ENCODE measurements at places on chromosomes 1 and 21.

DNA sequence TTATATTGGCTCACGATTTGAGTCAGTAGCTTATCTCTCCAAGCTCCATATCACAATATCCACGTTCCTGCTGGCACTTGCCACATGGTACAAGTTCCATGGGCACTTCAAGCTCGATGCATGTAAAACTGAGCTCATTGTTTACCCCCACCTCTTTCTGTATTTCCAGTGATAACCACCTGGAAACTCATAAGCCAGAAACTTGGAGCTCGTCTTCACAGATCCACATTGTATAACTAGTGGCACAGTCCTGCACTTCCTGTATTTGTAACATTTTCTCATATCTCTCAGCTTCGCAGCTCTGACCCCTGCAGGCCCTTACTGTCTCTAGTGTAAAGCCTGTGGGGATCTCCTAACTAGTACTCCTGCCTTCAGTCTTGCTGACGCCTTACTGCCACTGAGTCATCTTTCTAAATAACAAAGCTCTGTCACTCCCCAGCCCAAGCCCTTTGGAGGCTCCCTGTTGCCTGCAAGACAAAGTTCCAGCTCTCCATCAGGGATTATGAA lies 6.5 kb upstream of the C2CD4D start:
- no peak for DNase-seq

DNA sequence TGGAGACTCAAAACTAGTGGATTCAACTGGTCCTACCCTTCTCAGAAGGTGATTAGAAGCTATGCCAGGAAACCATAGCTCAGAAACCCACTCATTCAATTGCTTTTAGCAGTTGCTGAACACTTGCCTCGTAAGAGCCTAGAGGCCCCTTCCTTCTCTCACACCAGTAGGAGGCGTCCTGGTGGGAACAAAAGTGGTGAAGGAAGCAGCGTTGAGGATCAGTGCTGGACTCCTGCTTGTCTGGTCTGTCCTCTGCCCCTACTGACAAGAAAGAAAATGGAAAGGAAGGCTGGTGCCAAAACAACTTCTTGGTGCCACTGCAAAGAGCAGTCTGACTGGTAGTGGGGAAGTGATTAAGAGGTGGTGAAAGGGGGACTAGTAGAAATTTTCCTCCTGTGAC lies 269.7 kb downstream of the LMO4 start:
- no peak for DNase-seq

DNA sequence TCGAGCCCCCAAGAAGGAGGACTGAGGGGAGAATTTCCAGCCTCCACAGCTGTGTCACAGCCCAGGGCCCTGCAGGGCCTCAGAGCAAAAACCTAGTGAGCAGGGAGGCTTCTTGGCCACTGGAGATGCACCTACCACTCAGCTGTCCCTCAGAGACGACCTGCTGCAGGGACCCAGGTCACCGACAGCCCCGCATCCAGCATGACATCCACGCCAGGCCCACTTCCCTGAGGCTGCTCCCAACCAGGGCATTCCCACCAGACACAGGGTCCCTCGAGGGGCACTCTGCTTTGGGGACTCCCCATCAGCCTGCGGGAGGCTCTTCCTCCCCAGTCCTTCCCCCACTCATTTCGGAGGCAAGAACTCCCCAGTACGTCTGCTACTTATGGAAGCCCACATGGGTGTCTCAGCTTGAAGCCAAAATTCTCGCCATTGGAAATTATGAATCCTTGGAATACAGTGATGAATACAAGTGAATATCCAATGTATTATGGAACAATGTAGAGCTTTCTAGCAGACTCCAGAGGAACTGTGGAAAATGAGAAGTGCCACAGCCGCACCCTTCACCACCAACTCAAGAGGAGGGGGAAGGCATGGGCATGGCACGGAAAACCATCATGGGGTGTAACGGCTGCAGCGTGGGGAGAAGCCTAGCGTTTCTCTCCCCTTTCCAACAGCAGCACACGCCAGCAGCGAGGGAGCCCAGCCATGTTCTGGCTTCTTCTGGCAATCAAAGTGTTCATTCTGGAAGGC lies 6.9 kb downstream of the TFF3 start:
- DNase-seq = no peak

- DNase-seq = no peak
These were observed 8.2 kb upstream of the HHIPL2 start for GRCh38 chr1:222555992-222556615.

GRCh38 chr21:42321845-42322244 lies 6.6 kb upstream of the TFF3 start:
- DNase-seq = no peak

GRCh38 chr1:185406691-185407009 lies 89.6 kb upstream of the IVNS1ABP start:
- DNase-seq = no peak

- DNase-seq = no peak
These were observed 144.4 kb upstream of the FGGY start for GRCh38 chr1:59152511-59152910.

DNA sequence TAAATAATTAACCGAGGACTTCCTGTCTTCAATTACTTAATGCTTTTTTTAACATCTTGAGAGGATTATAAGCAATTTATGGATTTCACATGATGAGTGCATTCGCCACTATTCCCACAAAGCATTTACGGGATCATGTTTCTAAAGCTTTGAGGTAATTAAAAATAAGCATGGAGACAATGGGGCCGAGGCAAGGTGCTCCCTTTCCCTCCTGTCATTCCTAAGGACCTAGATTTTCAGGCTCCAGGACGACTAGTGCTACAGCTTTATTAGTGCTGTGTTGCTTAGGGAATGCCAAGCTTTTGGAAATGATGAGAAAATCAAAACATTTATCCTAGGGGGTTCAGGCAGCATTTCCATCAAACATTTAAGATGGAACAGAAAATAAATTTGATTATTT lies 209.2 kb downstream of the KCTD3 start:
- no peak for DNase-seq

- DNase-seq = no peak
These were observed 7.6 kb downstream of the DAP3 start for GRCh38 chr1:155696524-155696923.

- DNase-seq = no peak
These were observed 74.2 kb downstream of the SSBP3 start for GRCh38 chr1:54331843-54332463.

DNA sequence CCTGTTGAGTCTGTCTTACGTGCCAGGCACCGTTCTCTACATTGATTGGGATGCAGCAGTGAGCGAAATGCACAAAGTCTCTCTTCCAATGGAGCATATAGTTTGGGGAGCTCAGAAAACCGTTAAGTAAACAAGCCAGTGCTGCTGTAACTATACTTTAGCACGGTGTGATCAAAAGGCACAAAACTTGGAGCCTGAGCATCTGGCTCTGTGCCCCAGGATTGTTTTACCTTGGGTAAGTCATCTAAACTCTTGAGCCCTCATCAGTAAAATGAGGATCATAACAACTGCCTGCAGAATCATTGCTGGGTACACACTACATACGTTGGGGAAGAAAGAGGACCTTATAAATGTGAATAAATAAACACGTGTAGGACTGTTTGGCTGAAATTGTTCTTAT lies 1.8 kb downstream of the HHIPL2 start:
- no peak for DNase-seq

DNA sequence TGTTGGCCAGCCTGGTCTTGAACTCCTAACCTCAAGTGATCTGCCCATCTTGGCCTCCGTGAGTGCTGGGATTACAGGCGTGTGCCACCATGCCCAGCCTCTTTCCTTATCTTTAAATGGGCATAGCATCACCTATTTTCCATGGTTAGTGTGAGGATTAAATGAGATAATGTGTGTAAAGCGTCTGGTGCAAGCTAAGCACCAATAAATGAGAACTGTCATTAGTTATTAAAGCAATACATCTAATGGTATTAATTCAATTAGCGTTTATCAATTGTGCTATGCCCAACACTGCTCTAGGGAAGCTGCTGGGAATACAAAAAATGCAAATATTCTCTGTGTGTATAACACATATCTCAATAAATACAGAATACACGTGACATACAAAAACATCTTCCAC lies 10.0 kb downstream of the EXOC8 start:
- no peak for DNase-seq

DNA sequence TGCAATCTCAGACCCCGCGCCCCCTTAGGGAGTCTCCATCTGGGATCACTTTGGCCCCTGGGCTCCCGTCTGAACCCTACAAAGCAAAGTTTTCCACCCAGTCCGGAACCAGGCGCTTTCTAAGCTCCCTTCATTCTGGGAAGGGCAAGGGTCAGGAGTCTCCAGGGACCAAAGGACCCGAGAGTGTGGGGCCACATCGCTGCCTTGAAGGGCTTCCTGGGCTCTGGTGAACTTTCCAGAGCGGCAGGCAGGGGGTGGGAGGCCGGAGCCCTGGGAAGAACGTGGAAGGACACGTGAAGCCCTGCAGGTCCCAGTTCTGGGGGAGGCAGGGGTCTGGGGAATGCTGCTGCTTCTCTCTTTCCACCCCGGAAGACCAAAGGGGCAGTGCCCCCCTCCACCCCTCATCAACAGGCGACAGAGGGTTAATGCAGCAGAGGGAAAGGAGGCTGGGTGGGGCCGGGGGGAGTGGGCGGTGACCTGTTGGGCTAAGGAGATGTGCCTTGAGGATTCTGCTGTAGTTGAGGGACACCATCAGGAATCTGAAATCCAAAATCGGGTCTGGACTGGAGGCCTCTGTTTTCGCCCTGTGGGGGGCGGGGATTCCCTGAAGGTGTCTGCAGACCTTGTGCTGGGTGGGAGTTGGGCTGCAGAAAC lies 734 bp downstream of the CDK18 start:
- DNase-seq = peak; percentile 33

- peak; percentile 14 for DNase-seq
These were observed 44.5 kb downstream of the SLC22A15 start for GRCh38 chr1:116020668-116021272.

GRCh38 chr1:150528196-150528595 lies 12.6 kb downstream of the FALEC start:
- DNase-seq = no peak

DNA sequence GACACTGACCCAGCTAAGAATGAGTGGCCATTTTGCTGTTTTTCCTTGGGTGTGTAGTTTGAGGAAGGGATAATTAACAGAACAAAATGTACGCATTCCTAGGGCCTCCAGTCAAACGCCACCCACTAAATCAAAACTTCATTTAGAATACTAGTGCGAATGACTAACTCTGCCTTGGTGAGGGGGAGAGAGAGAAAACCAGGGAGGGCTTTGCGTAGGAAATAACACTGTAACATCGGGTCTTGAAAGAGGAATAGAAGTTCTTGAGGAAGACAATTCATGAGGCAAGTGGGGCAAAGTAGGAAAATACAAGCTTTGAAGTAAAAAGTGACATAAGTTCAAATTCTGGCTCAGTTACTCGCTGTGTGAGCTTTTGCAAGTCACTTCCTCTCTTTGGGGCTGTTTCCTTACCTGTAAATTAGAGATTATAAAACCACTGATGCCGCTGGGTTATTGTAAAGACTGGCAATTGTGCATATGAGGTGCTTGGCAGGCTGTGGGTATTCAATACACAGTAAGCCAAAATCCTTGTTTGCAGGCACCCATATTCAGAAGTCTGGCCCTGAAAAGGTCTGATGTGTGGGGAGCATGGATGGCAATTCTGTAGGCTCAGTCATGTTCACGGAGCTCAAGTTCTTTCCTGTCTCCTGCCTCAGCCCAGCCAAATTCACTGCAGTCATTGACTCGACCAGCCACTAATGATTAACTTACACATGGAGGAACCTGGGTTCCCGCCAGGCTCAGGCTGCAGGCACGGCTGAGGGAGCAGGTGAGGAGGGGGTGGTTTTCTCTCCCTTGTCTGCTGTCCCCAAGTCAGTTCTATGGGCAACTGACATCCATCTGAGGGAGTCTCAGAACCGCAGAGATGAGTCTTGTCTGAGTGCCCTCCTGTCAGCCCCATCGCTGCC lies 140.3 kb upstream of the CSF3R start:
- DNase-seq = no peak

- no peak for DNase-seq
These were observed 32.6 kb downstream of the NIBAN1 start for GRCh38 chr1:184941735-184942134.

GRCh38 chr1:170789063-170789462 lies 125.1 kb downstream of the PRRX1 start:
- no peak for DNase-seq

- DNase-seq = no peak
These were observed 68.8 kb upstream of the DNAH14 start for GRCh38 chr1:224860488-224861338.

DNA sequence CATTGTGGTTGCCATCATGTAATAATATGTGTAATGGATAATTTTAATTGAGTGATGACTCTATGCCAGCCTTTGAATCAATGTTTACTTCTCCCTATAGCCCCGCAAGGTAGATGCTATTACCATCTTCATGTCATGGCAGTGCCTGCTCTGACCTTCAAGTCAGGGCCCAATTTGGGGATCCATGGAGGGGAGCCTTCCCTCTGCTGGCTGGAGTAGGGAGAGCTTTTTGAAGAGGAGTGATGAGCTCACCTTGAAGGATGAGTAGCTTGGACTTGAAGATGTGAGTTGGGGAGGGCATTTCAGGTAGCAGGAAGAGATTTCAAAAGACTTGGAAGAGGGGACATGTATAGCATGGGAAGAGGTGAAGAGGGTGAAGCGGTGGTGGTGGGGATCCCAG lies 189.2 kb downstream of the FOXD2 start:
- DNase-seq = no peak

GRCh38 chr21:28227881-28228635 lies 764.6 kb downstream of the LTN1 start:
- DNase-seq = no peak

DNA sequence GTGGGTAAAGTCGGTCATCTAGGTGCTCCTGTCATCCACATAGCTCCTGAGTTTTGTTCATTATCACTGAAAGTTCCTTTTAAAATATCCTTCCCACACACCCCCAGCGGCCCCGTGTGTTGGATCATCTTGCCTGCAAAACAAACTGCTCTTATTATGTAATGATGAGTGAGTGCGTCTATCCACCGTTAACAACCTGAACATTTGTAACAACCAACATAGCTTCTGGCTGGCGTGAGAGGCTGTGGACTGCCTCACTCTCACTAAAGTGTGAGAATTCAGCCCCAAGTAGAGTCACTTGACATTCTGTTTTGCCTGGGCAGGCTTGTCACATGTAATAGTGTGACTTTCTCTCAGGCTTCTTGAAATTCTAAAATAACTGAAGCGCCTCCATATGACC lies 14.5 kb upstream of the KCNA2 start:
- DNase-seq = no peak

DNA sequence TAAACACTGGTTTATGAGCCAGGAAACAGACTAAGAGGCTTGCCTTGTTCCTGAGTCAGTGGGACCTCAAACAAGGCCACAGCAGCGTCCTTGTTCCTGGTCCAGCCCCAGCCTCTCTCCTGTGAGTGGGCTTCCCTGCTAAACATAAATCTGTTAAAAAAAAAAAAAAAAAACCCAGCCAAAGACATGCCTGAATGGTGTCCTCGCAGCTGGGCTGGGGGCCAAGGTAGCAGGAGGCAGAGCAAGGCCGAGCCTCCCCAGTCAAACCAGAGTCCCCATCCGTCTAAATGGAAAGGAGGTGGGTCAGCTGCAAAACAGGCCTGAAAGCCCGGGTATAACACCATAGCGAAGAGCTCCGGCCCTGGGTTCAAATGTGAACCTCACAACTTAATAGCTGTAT lies 18.1 kb upstream of the IFFO2 start:
- DNase-seq = no peak

GRCh38 chr1:25430967-25431881 lies 527 bp downstream of the MACO1 start:
- DNase-seq = no peak

Data from NCI-H187 (cell line).